ENCODE measurements at places on chromosomes 16 and 17. TPM values are rescaled to one million over a fixed set of nuclear protein-coding genes. Genes with fewer than 3 reads are reported as not detected.

RAMP2 gene
- 14.4 TPM for total RNA-seq

SKAP1 gene
- 0.69 TPM for total RNA-seq

ADAD2 gene
- not detected for total RNA-seq

MYH8 gene
- not detected for total RNA-seq

APOBR gene
- total RNA-seq: not detected

TLCD1 gene
- total RNA-seq: 2.5 TPM

OMG gene
- 2.0 TPM for total RNA-seq

CCL2 gene
- total RNA-seq: 184 TPM

KIF18B gene
- 16.4 TPM for total RNA-seq

SLC38A8 gene
- not detected for total RNA-seq

KRT23 gene
- not detected for total RNA-seq

EDC4 gene
- total RNA-seq: 50.1 TPM

RUSF1 gene
- 30.3 TPM for total RNA-seq

CRHR1 gene
- not detected for total RNA-seq

KRT28 gene
- total RNA-seq: not detected

MT1F gene
- 2.9 TPM for total RNA-seq

CDK5R1 gene
- total RNA-seq: 2.7 TPM

SLC2A4 gene
- total RNA-seq: 0.13 TPM

KRTAP1-1 gene
- not detected for total RNA-seq

ZC3H18 gene
- total RNA-seq: 16.8 TPM

SPATA22 gene
- not detected for total RNA-seq

CACNG3 gene
- total RNA-seq: not detected

GLIS2 gene
- total RNA-seq: 5.6 TPM

SLC35G6 gene
- not detected for total RNA-seq

CLCN7 gene
- total RNA-seq: 45.1 TPM

FOXN1 gene
- total RNA-seq: not detected

OTOA gene
- not detected for total RNA-seq

ALOX12B gene
- not detected for total RNA-seq

TMEM114 gene
- not detected for total RNA-seq

MYH13 gene
- total RNA-seq: not detected

HAS3 gene
- total RNA-seq: 0.15 TPM

CIAO2B gene
- 105 TPM for total RNA-seq

CCL15 gene
- total RNA-seq: not detected

UBE2G1 gene
- 51.8 TPM for total RNA-seq

KLHL10 gene
- not detected for total RNA-seq

PIK3R5 gene
- not detected for total RNA-seq
